ENCODE measurements at places on chromosomes 4 and X. TPM values are rescaled to one million over a fixed set of nuclear protein-coding genes. Genes with fewer than 3 reads are reported as not detected.

- no peak for DNase-seq
Observed at GRCh38 chr4:73851293-73851692, 1.8 kb upstream of the PF4V1 start.

DNA sequence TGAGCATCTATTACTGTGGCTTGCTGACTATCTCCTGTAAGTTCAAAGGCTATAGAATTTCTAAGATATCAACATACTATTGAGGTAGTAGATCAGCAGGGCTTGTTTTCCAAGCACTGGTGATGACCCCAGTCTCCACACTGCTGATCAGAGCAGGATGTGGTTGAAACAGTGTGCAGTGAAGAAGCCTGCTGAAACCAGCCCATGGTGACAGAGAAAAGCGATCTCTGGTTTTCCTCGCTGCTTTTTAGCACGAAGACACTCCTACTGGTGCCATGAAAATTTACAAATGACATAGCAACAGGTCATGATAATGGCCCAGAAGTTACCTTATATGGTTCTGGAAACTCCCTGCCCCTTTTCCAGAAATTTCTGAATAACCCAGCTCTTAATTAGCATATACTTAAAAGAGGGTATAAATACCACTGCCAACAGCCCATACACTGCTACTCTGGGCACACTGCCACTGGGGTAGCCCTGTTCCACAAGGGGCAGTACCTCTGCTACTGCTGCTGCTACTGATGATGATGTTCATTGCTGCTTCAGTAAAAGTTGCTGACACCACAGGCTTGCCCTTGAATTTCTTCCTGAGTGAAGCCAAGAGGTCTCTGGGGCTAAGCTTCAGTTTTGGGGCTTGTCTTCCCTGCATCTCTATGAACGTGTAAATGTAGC lies 1689.5 kb upstream of the PCDH10 start:
- no peak for DNase-seq

GRCh38 chr4:183610613-183611012 lies 48.4 kb downstream of the RWDD4 start:
- DNase-seq = no peak

GRCh38 chr4:186024637-186025407 lies 44.1 kb upstream of the TLR3 start:
- DNase-seq = no peak

DNA sequence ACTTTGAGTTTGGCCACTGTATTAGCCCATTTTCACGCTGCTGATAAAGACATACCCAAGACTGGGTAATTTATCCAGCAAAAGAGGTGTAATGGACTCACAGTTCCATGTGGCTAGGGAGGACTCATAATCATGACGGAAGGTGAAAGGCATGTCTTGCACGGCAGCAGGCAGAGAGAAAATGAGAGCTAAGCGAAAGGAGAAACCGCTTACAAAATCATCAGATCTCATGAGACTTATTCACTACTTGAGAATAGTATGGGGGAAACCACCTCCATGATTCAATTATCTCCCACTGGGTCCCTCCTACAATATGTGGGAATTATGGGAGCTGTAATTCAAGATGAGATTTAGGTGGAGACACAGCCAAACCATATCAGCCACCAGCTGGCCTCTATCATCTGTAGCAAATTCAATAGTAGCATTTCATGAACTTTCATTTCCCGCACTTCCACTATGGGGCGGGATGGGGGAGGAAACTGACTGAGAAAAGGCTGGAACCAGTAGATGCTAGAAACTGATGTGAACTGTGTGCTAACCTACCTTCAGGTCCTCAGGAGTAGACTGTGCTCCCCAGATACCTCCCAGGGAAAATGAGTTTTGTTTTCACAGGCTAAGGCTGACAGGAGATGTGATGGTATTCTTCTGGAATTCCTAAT lies 35.3 kb upstream of the LGI2 start:
- DNase-seq = no peak

DNA sequence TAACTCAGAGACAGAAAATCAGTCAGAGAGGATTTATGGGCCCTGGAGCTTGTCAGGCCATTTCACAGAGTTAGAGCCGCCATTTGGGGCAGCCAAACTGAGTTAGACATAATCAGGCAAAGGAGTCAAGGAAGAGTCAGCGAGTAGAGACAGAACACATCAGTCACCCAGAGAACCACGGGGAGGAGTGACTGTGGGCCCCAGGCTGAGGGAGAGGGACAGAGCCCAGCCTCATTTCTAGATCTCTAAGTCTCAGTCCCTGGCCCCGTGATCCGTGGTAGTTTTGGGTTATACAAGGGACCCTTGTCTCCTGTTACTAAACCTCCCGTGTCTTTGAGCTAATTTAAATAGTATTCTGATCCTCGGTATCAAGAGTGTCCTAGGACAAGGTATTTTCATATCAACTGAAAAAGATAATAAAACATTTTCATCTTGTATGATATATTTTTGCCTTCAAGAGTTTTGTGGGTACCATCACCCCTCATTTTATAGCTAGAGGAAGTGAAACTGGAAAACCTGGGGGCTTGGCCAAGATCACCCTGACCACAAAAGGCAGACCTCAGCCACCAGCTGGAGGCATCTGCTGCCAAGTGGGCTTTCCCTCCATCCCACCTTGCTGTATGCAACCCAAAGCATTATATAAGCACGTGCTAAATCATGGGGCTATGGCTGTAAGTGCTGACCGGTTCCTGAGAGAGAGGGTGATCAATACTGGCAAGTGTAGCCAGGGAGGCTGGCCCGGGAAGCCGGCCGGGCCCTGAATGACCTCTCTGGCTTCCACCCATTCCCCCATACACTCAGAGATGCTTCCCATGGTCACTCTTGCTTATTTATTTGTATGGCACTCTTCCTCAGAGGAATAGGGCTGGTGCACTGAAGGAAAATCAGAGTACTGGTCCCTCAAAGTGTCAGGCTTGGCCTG lies 204.1 kb downstream of the BCOR start:
- DNase-seq = no peak

DNA sequence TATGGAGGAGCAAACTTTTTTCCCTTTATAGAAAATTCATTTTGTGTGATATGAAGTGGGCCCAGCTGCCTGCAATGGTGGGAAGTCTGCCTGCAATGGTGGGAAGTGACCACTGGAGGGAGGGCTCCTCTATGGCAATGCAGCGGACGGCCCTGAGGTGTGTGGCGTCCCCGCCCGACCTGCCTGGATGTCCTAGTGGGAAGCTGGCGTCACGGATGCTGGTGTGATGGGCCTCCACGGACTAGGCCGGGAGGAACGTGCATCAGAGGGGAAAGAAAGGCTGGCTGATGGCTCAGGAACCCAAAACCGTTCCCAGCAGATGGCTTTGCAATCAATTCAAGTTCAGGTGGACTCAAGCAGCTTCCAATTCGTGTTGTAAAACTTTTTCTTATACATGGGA lies 177.9 kb downstream of the AFAP1 start:
- DNase-seq = peak; percentile 75

FAM184B gene
- total RNA-seq = not detected

ABCB7 gene
- total RNA-seq = 30.5 TPM

HPGDS gene
- total RNA-seq = not detected

POU3F4 gene
- total RNA-seq = 1.8 TPM

FAT4 gene
- total RNA-seq = 6.8 TPM

TXK gene
- not detected for total RNA-seq

MAGEB10 gene
- not detected for total RNA-seq

RHOXF2 gene
- not detected for total RNA-seq

RBM47 gene
- total RNA-seq = 0.98 TPM
